ENCODE measurements at places on chromosomes 1 and 21. TPM values are rescaled to one million over a fixed set of nuclear protein-coding genes. Genes with fewer than 3 reads are reported as not detected.

The HSD11B1 gene
- total RNA-seq, result 1.1 TPM

The HFM1 gene
- total RNA-seq, result 8.1 TPM

The UCHL5 gene
- 31.1 TPM for total RNA-seq

The SPRR4 gene
- total RNA-seq, result not detected

The GADD45A gene
- 95.5 TPM for total RNA-seq

The MSH4 gene
- total RNA-seq, result not detected

The CLEC20A gene
- not detected for total RNA-seq

The B3GALT2 gene
- 1.5 TPM for total RNA-seq

The OLFML3 gene
- total RNA-seq, result 28.3 TPM

The RBM11 gene
- total RNA-seq, result 13.3 TPM

The FCRL1 gene
- total RNA-seq, result not detected

The PCP4L1 gene
- 0.67 TPM for total RNA-seq

The RNF186 gene
- not detected for total RNA-seq

The CD1E gene
- total RNA-seq, result not detected

The FRRS1 gene
- total RNA-seq, result 11.6 TPM

The C1orf21 gene
- 22.8 TPM for total RNA-seq

The PLCH2 gene
- 0.40 TPM for total RNA-seq

The NEK2 gene
- total RNA-seq, result 0.11 TPM

The SETD4 gene
- total RNA-seq, result 29.5 TPM

The CDCA8 gene
- total RNA-seq, result 0.54 TPM

The EFNA1 gene
- total RNA-seq, result 129 TPM

The UBASH3A gene
- total RNA-seq, result 0.81 TPM

The C1QA gene
- 67.6 TPM for total RNA-seq

The CELSR2 gene
- 54.9 TPM for total RNA-seq

The ZSWIM5 gene
- total RNA-seq, result 15.4 TPM

The FCRL4 gene
- not detected for total RNA-seq

The MTARC2 gene
- total RNA-seq, result 81.3 TPM

The RHD gene
- not detected for total RNA-seq

The DLGAP3 gene
- total RNA-seq, result 0.22 TPM

The OR2T33 gene
- not detected for total RNA-seq

The FALEC gene
- total RNA-seq, result not detected

The OXCT2 gene
- total RNA-seq, result 2.6 TPM

The SLAMF1 gene
- total RNA-seq, result 0.81 TPM

The SAMSN1 gene
- 1.3 TPM for total RNA-seq

The CDK11B gene
- 13.6 TPM for total RNA-seq

The NHLH1 gene
- total RNA-seq, result not detected

The FCN3 gene
- total RNA-seq, result 9.1 TPM

The SPATA1 gene
- 1.8 TPM for total RNA-seq

The AADACL4 gene
- total RNA-seq, result not detected

The MYOC gene
- total RNA-seq, result 43.4 TPM

The KRTAP19-1 gene
- not detected for total RNA-seq

The SLC30A1 gene
- 22.7 TPM for total RNA-seq

The TIAM1 gene
- 6.7 TPM for total RNA-seq

The PDC gene
- not detected for total RNA-seq

The AVPR1B gene
- total RNA-seq, result 0.38 TPM

The ADCY10 gene
- total RNA-seq, result 0.45 TPM

The LCE1B gene
- total RNA-seq, result not detected

The MPL gene
- total RNA-seq, result not detected

The DCST1 gene
- total RNA-seq, result 0.24 TPM

The ALPL gene
- total RNA-seq, result 15.6 TPM

The S100A2 gene
- 4.1 TPM for total RNA-seq

The TMEM269 gene
- 0.11 TPM for total RNA-seq

The PADI1 gene
- total RNA-seq, result not detected

The SLC44A3 gene
- total RNA-seq, result 6.4 TPM

The SF3B4 gene
- total RNA-seq, result 10.2 TPM

The KCNE1 gene
- total RNA-seq, result 2.6 TPM

The RGS18 gene
- total RNA-seq, result 1.2 TPM

The C1orf167 gene
- total RNA-seq, result 6.3 TPM

The NBPF4 gene
- total RNA-seq, result not detected

Measured in thyroid gland (tissue), 4 donors.